ENCODE measurements at places on chromosomes 13 and 19.
A peak's percentile ranks its signal among the peaks of the same experiment; 100 is the strongest.

DNA sequence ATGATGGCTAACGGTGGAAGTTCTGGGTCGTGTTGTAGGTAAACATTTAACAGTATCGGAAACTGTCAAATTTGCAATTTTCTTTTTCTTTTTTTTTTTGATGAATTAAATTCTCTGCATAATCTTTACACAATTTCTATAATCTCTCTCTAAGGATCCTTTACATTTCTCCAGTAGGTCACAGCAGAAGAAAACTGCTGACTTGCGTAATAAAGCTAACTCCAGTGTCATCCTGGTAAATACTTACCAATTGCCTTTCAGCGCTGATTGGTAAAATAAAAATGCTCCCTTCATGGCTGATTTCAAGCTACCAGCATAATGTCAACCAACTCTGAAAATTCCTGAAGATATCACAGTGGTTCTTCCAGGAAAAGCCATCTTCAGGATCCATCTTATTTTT, 510.5 kb upstream of the ATXN8OS start:
- no peak for DNase-seq

GRCh38 chr13:69565334-69565733, 542.3 kb upstream of the ATXN8OS start:
- DNase-seq: peak; percentile 8

DNA sequence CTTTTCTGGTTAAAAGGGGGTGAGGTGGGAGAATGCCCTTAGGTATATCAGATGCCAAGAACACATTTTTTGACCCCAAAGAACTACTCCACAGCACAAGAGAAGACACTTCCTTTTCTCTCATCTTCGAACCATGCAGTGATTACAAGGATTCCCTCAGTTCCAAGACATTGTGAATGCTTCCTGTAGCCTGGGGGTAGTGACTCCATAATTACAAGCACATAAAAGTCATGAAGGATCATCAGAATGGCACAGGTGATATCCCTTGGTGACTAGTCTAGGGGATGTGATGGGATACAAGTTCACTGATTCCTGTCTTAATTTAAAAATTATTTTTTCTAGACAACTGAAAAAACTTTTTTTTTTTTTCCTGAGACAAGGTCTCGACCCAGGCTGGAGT, 78.0 kb downstream of the ZC3H13 start:
- DNase-seq: no peak

DNA sequence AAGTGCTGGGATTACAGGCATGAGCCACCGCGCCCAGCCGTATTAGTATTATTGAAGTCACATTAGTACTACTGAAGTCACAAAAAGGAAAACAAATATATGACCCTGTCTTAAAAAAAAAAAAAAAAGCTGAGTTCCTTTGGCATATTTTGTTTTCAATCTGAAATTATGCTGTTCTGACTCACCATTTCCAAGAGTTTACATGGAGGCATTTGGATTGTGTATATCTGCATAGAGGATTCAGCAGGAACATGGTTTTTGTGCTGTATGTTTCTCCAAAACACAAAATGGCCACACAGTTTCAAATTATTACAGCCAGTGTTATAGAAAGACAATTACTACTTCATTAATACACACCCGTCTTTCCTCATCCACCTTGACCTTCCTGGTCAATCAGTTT, 103.5 kb upstream of the TSC22D1 start:
- DNase-seq: no peak

GRCh38 chr13:110244976-110245375, 62.0 kb downstream of the COL4A1 start:
- no peak for DNase-seq

DNA sequence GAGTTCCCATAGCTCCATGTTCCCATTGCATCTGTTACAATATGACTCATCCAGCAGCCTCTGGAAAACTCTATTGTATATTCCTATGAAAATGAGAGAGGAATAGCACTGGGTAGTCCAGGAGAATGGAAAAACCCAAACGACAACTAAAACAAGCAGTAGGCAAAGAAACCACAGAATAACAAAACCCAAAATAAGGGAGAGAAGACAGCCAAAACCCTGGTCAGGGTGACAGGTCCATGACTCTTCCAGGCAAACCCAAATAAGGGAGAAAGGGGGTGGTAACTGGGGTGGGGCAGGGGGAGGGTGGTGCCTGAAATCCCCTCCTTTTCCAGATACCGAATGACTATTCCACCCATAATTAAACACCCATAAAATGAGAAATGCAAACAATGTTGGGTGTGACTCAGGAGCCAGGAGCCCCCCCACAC, 4.0 kb upstream of the ZNF8 start:
- DNase-seq: no peak

DNA sequence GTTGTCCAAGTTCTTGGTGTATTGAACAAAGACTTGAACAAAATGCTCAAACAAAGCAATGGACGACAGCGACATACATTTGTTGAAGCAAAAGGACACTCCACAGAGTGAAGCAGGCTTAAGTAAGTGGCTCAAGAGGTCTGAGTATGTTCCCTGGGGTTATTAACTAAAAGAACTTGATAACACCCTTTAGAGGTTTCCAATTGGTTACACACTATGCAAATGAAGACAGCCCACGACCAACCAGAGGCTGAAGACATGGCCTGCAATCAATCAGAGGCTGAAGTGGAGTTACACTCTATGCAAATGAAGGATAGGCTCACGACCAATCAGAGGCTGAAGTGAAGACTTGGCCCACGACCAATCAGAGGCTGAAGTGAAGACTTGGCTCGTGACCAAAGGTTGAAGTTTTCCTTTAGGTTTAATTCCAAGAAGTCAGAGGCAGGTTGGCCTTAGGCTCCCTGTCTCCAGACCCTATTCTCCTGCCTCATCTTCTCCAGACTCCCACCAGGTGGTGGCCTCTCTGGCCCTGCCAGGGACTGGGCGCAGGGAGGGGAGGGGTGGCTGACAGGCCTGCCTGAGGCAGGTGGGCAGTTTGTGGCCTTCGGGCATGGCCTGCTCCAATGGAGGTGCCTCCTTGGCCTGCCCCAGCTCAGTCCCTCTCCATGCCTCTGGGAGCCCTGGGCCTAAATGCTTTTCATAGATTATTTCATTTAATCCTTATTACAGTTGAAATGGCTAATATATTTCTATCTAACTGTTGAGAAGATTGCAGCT, 38.1 kb downstream of the CCDC169 start:
- no peak for DNase-seq

GRCh38 chr13:80454245-80454644, 113.3 kb upstream of the SPRY2 start:
- DNase-seq: no peak

DNA sequence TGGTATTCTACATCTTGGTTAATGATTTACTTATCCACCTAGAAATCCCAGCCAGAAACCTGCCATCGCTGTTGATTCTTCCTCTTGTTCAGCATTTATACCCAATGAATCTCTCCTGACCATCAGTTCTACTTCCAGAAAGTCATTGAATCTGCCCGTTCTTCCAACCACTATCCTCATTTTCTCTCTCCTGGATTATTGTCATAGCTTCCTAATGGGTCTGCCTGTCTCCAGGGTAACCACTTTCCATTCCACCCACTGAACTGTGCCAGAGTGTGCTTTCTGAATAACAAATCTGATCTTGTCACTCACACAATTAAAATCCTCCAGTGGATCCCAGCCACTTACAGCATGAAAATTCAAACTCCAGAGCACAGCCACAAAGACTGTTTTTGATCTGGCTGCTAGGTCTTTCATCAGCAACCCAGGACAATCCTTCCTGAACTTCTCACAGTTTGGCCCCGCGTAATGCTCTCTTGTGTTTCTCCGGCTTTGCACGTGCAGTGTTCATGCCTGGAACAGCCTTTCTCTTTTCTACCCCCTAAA, 330.6 kb downstream of the SPRY2 start:
- no peak for DNase-seq

GRCh38 chr13:111476197-111476596, 155.8 kb downstream of the TEX29 start:
- no peak for DNase-seq

- DNase-seq: no peak
Observed at GRCh38 chr13:73440296-73440895, 381.6 kb downstream of the KLF5 start.

DNA sequence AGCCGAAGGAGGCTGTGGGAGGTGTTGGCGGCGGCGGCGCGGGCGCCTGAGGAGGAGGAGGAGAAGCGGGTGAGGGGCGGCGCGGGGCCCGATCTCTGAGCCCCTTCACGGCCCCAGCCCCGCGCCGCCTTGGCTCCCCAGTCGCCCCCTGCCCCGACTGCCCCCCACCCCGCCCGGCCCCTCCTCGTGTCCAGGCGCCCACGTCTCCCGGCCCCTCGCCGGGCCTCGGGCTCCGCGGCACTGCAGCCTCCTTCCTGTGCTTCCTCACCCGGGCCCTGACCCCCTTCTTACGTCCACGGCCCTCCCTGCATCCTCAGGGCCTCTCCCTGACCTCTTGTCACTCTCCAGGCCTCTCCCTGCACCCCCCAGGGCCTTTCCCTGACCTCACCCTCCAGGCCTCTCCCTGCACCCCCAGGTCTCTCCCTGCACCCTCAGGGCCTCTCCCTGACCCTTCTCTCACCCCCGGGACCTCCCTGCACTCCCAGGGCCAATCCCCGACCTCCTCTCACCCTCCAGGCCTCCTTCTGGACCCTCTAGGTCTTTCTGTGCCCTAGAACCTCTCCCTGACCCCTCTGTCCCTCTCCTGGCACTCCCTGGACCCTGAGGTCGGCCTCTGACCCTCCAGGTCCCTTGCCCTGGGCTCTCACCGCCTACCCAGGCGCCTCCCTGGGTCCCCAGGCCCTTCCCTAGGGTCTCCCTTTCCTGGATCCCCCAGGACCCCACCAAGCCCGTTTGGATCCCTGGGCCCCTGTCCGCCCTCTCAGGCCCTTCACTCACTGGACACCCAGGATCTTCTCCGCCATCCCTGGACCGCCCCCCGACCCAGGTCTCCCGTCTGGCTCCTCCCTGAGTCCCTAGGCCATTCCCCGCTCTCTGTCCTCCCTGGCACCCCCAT, 460 bp downstream of the KMT5C start:
- DNase-seq: no peak

DNA sequence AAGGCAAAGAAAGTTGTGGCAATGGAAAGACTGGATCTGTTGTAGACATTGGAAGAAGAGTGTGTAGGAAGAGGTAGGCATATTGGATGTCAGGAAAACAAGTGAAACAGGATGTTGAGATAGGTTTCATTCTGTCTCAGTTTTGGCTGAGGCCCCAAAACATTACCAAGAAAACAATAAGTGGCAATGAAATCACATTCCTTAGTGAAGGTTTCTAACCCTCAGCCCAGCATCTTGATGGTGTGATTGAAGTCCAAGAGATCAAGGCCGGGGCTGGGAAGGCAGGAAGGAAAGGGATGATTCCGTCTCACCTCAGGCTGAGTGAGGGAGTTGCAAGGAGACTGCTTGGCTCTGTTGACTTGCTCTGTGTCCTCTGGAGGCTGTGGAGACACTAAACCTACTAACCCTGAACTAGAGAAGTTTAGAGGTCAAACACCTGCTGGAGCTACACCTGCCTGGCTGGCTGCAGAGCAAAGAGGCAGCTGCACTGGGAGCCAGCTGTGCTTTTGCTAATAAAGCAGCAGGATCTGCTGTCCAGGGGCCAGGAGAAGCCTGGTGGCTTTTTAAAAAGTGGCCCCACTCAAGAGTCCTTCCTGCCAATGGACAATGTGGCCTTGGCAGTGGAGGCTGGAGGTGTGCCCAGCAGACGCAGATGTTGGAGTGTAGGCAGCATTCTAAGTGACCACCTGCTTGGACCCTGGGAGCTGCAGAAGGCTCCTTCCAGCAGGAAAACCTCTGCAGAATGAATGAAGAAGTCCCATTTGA, 53.6 kb downstream of the DGKH start:
- DNase-seq: no peak

DNA sequence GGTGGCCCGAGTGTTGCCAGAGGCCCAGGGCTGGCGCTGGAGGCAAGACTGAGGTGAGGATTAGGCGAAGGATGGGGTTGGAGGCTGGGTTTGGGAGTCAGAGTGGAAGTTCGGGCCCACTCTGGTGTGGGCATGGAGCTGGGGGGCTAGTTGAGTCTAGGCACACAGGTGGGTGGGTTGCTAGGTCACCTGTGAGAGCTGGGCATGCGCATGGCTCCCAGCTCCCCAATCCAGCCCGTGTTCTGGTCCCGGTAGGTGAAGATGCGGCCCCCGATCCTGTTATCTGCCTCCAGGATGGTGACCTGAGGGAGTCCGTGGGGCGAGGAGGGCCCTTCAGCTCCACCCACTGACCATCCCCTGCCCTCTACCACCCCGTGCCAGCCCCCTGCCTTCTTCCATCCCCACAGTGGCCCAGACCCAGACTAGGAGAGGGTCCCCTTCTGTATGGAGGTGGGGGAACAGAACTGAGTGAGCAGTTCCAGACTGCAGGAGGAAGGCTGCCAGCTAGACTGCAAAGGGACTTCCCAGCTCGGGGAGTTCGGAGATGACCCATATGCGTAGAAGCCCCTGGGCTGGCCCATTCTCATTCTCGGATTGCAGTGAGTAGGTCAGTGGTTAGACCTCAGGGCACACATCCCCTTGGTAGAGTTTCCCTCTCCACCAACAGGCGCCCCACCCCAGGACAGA, 1.7 kb downstream of the IL4I1 start:
- no peak for DNase-seq

DNA sequence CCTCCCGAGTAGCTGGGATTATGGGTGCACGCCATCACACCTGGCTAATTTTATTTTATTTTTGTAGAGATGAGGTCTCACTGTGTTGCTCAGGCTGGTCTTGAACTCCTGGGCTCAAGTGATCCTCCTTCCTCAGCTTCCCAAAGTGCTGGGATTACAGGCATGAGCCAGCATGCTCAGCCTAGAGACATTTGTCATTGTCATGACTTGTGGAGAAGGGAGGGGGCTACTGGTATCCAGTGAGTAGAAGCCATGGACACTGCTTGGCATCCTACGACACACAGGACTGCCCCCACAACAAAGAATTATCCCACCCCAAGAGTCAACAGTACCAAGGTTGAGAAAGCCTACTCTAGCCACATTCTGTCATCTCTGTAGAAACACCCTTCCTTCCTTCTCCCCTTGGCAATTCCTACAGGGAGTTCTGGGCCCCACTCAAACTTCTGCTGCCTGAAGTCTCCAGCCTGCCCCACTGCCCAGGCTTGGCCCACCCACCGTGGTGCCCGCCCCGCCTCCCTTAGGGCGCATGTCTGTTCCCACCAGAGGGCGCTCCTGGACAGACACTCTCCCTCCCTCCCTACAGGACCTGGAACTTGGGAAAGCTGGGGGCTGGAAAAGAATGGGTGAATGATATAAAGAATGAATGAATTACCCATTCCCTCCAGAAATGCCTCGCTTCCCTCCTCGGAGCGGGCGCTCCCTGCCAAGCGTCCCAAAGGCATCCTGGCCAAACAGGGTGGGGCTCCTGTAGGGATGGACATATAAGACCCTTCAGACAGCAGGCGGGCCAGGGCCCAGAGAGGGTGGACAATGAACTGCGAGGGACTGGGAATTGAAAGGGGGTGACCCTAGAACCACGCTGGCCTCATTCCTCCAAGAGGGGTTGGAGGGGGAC, 5.5 kb upstream of the EMP3 start:
- DNase-seq: no peak

GRCh38 chr13:112885782-112886268, 83.2 kb upstream of the MCF2L start:
- no peak for DNase-seq

GRCh38 chr19:8500158-8500557, 2.3 kb downstream of the PRAM1 start:
- no peak for DNase-seq

- no peak for DNase-seq
Observed at GRCh38 chr13:64855506-64855905, 2374.6 kb downstream of the PCDH9 start.

Data from GM12864 (cell line).